ENCODE measurements at places on chromosomes 6 and 20. TPM values are rescaled to one million over a fixed set of nuclear protein-coding genes. Genes with fewer than 3 reads are reported as not detected.

DNA sequence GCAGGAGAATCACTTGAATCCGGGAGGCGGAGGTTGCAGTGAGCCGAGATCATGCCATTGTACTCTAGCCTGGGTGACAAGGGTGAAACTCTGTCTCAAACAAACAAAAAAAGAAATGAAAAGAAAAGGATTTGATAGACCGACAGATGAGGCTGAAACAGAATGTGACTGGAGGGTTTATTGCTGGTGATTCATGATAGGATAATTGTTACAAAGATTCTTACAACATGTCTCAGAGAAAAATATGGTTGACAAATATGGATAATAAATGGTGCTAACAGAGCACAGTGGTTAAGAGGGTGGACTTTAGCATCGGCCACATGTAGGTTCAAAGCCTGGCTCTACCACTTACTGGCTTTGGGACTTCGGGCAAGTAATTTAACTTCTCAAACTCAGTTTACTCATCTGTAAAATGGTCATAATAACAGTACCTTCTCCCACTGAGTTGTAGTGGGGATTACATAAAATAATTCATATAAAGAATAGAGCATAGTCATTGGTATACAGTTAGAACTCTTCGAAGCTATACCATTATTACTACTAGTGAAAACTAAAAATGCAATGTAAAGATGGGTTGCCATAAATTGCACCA is 131.9 kb downstream of the MAP3K7 start:
- H3K36me3 ChIP-seq = no peaks in the 10 kb centered on the region
- peaks cover 19% of the 10 kb centered on the region for H3K4me1 ChIP-seq
- no peak overlapping the region for H3K4me3 ChIP-seq
- H3K27me3 ChIP-seq = no peaks in the 10 kb centered on the region

DNA sequence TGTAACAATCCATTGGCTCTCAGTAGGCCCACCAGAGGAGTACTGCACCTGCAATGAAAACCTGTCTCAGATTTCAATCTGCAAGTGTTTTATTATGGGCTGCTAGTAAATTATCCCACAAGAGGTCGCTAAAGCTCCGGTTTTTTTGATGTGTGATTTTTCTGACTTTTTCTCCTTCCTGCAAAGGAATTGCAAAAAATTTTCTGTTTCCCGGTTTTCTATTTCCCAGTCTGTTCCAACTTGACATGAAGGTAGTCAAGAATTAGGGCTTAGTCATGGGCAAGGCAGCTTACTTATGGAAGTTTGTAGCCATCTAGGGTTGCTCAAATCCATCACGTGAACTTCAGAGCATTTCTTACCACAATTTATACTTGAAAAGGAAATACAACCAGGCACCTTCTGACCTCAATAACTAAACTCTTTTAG is 38.5 kb upstream of the AHI1 start:
- H3K4me1 ChIP-seq = peaks cover 3% of the 10 kb centered on the region
- H3K27ac ChIP-seq = no peak overlapping the region
- H3K4me3 ChIP-seq = no peak overlapping the region
- H3K36me3 ChIP-seq = peaks cover 2% of the 10 kb centered on the region
- H3K27me3 ChIP-seq = peaks cover 18% of the 10 kb centered on the region
- DNase-seq = no peak

GRCh38 chr6:24603241-24603640 is 42.8 kb downstream of the KIAA0319 start:
- no peak overlapping the region for H3K4me3 ChIP-seq
- H3K36me3 ChIP-seq = no peaks in the 10 kb centered on the region
- no peaks in the 10 kb centered on the region for H3K4me1 ChIP-seq
- DNase-seq = no peak
- no peak overlapping the region for H3K27ac ChIP-seq

TMEM170B gene
- total RNA-seq = 1.7 TPM

UST gene
- 7.3 TPM for total RNA-seq

DNA sequence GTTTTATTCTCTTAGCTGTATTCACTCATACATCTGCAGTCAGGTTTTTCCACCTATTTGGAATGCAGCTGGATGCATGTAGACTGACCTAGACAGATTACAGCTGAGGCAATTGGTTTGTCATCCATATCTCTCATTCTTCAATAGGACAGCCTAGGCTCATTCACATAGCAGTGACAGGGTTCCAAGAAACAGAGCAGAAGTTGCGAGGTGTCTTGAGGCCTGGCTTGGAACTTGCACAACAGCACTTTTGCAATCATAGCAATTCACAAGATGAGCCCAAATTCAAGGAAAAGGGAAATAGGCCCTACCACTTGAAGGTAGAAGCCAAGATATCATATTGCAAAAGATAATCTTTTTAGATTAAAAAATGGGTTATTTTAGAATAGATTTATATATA is 508.9 kb upstream of the JAG1 start:
- no peaks in the 10 kb centered on the region for H3K27me3 ChIP-seq
- no peak overlapping the region for H3K4me3 ChIP-seq
- no peaks in the 10 kb centered on the region for H3K4me1 ChIP-seq
- H3K36me3 ChIP-seq = no peaks in the 10 kb centered on the region
- H3K27ac ChIP-seq = no peak overlapping the region
- DNase-seq = no peak

PROKR2 gene
- total RNA-seq = not detected
